ENCODE measurements at places on chromosomes 16 and 17.

DNA sequence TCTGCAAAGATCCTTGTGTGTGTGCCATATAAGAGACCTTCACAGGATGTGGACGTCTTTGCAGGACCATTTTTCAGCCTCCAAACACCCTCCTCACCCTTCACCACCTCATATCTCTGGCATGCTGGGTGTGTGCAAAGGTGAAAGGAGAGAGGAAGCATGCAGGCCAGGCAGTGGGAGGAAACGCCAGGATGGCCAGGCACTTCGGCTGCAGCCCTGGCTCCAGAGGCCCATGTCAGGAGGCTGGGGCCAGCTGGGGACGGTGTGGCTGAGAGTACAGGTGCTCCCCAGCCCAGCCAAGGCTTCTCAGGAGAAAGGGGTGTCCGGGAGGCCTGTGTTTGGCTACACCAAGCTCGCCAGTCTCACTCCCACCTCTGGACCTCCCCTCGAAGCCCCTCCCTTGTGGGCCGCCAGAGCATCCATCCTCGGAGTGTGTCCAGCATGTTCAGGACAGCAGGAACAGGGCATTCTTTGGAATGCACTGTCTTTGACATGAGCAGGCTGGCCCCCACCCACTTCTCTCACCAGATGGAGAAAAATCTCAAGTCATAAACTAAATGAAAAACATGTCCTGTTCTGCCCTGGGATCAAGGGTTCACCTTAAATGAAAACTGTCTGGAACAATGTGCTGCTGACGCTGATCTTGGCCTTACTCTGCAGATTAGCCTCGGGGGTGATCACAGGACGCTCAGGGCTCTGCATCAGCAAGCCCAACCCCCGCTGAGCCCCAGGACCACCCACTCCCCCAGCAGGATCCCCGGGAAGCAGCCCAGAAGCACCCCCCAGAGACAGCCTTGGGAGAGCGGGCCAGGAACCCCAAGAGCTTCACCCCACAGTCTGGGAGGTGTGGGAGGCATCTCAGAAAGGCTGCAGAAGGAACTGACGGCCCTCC lies 15.9 kb downstream of the PEMT start:
- DNase-seq: no peak

GRCh38 chr17:61484174-61484573 lies 32.0 kb downstream of the TBX4 start:
- no peak for DNase-seq

DNA sequence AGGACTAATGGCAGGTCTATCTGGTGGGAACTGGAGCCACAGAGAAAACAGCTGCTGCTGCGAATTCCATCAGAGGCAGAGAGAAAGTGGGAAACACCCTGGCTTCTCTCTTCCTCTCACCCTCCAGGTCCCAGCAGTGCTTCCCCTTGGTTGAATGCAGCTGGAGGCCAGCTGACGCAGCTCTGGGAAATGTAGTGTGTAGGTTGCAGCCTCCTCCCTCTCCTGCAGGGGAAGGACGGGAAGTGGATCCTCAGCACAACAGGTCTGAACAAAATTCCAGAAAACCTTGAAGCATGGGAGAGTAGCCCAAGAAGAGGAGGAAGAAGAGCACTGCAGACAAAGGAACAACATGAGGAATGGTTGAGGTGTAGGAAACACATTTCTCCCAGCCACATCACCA lies 67.8 kb upstream of the MMP2 start:
- no peak for DNase-seq

DNA sequence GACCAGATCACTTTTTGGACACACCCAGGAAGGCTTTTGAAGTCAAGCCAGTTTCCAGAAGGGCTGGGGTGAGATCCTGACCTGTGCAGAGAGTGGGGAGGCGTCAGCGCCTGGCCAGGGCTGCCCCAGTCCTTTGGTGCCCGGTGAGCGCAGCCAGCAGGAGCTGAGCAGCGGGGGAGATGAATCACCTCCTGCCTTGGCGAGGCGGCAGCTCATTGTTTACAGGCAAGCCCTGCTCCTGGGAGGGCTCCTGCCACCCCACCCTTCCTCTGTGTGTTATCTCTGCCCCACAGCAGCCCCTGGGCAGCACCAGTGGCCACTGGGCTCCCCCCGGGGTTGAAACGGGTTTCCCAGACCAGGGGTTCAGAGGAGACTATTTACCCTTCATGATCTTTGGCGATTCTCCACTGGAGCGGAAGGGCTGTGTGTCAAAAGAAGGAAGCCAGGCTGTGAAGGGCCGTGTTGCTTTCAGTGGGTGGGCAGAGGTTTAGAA lies 14.1 kb upstream of the ITGB4 start:
- no peak for DNase-seq

DNA sequence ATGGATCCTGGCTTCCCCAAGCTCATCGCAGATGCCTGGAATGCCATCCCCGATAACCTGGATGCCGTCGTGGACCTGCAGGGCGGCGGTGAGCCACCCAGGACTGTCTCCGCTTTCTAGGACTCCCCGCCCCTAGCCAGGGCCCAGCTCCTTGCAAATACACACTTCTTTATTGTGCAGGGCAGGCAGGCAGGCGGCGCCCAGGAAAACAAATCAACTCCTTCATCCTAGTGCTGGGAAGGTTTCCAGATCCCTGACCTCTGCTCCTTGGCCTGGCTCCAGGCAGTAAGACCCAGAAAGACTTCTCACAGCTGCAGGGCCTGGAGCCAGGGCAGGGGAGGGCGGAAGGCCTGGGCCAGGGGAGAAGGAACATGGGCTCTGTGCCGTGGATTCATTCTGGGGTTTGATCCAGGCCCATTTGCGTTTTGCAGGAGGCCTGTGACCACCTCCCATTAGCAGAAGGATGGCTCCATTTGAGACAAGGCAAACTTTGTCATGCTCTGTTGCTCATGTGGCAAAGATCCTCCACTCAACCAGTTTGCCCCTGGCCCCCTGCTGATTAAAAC lies 6.0 kb upstream of the LPCAT2 start:
- no peak for DNase-seq

- no peak for DNase-seq
Observed at GRCh38 chr16:30049871-30050270, 15.7 kb upstream of the ALDOA start.

GRCh38 chr16:72199761-72200337 lies 27.9 kb upstream of the PMFBP1 start:
- no peak for DNase-seq

GRCh38 chr16:19710191-19710908 lies 7.7 kb downstream of the KNOP1 start:
- DNase-seq: no peak

DNA sequence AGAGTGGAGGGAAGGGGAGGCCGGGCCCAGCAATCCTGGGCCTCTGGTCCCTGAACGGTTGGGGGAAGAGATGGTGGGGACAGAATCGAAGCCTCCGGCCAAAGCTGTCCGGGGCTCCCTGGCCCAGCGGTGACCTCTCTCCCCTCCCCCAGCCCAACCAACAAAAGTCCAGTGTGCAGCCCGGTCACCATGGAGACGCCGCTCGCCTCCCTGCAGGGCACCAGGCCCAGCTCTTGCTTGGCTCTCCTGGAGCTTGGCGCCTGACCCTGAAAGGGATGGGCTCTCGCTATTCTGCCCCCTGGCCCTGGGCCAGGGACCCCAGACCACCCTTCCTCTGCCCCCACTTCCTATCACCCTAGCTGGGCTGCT lies 1.3 kb downstream of the METRN start:
- DNase-seq: no peak

GRCh38 chr16:85711982-85712587 lies 23.3 kb upstream of the GINS2 start:
- no peak for DNase-seq

DNA sequence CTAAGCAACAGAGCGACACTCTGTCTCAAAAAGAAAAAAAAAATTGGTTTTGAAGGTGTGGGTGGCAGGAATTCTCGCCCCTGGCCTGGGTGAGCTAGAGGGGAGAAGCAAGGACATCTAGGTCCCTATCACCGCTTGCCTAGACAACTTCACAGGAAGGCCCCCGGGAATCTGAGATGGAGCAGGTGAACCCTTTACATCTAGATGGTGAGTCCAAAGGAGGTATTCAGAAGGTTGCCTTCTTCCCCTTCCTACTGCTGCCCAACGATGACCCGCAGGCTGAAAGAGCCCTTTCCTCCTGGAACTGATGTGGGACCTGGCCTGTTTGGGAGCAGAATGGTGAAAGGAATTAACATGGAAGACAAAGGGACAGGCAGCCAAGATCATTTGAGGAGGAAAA lies 1.3 kb upstream of the CRYBA1 start:
- DNase-seq: no peak

All from activated B cell treated with CpG ODN at 0.5 μM for 24 hours (primary cell).